ENCODE measurements at places on chromosomes 7 and 10.
A peak's percentile ranks its signal among the peaks of the same experiment; 100 is the strongest.

DNA sequence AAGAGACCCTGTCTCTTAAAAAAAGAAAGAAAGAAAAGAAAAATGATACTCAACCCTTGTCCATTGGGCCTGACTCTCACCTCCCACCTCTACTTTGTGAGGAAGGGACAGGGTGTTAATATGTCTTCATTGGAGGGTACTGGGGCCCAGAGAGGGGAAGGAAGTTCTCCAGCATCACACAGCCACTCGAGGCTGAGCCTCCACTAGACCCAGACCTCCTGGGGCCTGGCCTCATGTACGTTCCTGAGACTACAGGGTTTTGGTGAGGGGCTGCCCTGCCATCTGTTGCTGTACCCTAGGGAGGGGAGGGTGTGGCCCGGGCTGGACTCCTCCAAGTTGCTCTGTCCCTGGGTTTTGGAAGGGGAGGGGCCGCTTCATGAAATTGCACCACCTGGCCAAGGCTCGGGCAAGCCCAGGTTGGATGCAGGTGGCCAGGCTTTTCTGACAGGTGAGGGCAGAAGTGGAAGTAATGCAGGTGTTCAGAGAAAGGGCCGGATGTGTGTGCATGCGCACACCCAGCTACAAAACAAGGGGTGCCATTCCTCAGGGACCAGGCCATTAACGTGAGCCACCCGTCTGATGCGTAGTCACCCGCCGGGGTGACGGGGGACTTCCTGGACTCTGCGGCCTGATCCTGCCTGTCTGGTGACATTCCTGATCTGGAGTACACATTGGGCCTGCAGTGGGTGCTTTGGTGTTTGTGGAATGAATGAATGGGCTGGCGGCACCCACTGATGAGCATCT lies 21.7 kb downstream of the GTF2IRD1 start:
- no peak for DNase-seq

- DNase-seq, result no peak
Measured at GRCh38 chr7:94940241-94940640, 32.8 kb downstream of the PPP1R9A start.

GRCh38 chr7:151113344-151114150 lies 27.3 kb downstream of the AGAP3 start:
- DNase-seq, result no peak

DNA sequence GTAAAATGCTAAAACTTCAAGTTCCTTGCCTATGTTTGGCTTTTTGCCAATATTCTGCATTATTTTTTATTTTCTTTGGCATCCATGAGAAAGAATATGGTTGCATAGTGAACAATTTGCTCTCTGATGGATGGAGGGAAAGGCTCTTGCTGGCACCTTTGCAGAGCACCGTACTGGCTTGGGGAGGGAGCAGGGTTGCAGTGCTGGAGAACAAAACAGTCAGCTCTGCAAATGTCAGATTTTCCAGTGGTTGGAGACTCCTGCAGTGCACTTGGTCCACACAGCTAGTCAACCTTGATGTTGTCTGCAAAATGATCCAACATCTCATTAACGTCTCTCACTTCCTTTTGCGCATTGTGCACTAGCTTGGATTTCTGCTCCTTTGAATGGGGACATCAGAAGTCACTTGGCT lies 100.8 kb downstream of the ANLN start:
- no peak for DNase-seq

DNA sequence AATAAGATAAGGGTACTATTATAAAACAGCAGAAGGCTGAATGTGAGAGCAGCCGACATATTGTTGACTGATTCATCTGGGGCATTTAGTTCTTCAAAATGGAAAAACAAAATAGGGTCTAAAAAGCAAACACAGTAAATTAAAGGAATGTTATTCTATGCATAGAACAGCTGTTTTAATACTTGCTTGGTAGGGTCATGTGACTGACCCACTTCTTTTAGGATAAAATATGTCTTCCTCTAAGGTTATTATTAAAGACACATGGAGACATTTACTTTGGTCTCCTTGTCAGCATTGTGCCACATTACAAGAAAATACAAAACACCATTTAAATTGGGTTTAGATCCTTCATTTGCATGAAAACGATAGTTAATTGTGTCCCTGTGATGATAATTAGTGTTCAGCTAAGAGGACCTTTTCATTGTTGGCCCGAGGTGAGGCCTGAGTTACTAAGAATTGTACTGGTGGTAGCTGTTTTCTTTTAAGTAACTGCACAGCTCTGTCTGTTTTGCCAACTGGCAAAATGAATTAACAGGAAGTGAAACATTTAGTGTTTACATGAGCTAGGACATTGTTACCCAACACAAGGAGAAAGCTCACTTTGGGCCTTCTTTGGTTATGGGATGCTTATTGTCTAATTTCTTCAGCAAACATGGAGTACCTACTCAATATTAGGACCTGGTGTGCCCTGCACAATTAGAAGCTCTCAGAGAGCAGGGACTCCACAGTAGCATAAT lies 764.4 kb downstream of the LRMDA start:
- DNase-seq, result no peak

DNA sequence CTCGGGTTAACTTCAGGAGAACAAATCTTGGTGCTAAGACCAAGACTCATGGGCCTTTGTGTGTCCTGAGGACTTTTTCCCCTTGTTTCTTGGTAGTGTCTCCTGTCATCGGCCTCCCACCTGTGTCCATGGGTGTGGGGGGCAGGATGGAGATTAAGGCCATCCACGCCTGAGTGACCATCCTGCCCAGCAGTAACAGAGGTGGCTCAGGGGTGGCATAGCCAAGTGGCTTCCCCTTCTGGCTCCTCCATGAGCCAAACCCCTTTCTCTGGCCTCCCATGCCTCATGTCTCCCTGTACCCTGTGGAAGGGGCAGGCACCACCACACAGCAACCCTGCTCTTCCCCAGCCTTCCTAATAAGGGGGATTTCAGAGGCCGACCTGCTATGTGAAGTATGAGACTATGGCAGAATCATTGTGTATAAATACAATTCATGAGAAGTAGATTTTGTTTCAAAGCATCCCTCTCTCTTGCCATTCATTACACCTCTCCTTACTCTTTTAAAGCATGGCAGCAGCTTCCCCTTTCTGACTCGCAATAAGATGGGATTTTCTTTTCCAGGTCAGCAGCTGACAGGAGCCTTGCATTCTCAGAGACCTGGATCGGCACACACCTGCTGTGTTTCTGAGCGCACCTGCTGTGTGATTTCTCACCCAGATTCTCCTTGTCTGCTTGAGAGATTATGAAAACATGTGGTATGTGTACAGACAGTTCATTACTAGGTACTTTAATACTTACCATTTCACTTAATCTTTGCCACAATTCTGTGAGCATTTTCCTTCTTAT lies 102.5 kb downstream of the XPNPEP1 start:
- DNase-seq, result no peak

GRCh38 chr10:126117196-126117595 lies 220.8 kb downstream of the FANK1 start:
- no peak for DNase-seq

- DNase-seq, result no peak
Measured at GRCh38 chr7:2873146-2873545, 29.0 kb upstream of the GNA12 start.

DNA sequence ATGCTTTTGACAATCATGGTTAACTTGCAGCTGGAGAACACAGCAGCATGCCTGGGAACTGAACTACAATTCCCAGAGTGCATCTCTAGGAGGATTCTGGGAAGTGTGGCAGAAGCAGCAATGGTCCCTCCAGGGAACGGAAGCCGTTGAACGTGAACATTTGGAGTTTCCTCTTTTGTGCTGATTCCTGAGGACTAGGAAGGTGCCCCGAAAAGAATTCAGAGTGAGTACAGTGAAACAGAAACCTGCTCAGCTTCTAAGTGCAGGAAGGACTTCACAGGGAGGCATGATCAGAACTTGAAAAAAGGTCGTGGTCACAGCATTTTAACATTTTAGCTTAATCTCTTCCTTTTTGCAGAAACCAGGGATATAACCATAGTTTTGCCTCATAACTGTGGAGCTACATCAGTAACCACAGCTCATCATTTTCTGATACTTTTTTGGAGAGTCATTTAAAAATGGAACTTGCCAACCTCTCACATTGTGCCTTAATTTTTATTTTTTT lies at the start of gene NUDT13:
NUDT13 (plus strand) TSS at position 111 of the 505 bp plus-strand sequence. CDS start 3,911 bp downstream, outside the sequence.
- peak; percentile 12 for DNase-seq

DNA sequence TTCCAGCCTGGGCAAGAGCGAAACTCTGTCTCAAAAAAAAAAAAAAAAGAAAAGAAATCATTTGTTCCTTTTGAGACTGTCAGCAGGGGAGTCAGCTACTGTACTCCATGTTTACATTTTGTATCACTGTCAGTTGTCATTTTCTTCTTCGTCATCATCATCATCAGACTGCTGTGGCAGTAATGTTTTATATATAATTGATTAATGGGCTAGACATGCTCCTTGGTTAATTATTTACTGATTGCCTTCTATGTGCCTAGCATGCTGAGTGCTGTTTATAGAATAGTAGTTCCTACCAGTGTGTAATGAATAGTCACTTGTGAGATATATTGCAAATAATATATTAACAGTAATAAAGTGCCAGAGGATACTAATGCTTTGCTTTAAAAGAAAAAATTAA lies 50.5 kb downstream of the VCL start:
- DNase-seq, result no peak

DNA sequence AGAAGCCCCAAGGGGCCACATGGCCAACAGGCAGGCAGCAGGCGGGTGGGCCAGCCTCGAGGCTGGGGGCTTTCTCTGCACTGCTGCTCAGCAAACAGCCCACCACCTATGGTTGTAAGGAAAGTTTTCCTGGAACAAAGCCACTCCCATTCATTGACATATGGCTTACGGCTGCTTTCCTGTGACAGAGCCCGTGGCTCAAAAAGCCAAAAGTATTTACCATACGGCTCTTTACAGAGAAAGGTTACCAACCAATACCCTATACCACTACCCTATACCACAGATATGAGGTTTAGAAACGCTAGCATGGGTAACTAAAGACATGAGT lies 152.7 kb downstream of the MAD1L1 start:
- DNase-seq, result no peak

- DNase-seq, result no peak
Measured at GRCh38 chr10:83994325-83994724, 145.0 kb upstream of the GHITM start.

DNA sequence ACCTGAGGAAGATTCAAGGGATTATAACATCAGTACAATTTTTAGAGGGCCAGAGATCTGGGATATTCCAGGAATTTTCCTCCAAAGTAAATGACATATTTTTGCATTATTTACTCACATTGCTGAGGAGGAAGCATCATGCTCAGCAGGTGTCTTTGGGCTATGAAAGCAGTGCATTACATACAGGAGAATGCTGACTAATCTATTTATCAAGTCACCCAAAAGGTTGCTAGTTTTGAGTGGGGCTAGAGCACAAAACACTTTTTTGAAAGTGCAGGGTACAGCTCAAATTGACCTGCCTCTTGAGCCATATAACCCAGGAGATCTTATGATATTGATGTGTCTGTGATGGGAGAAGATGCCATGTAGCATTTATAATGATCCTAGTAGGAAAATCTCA lies 603.1 kb downstream of the POM121L12 start:
- DNase-seq, result no peak

GRCh38 chr10:71780156-71780555 lies 6.8 kb upstream of the VSIR start:
- no peak for DNase-seq

DNA sequence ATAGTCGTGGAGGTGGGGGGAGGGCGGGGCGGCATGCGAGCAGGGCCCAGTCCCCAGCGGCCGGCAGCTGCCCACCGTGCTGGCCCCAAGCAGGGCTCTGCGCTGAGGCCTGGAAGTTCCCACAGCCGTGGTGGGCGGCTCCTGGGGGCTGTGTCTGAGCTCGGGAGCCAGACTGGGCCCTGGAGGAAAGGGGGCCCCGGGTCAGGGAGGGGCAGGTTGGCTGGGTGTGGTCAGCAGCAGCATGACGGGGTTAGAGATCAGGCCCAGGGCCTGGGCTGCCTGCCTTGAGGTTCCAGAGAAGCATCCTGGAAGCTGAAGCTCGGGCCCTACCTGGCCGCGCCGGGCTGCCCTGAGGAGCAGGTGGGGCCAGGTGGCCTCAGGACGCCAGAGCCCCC lies 22.1 kb downstream of the GET4 start:
- DNase-seq, result no peak

- DNase-seq, result no peak
Measured at GRCh38 chr10:128854204-128854603, 612.8 kb upstream of the MGMT start.

DNA sequence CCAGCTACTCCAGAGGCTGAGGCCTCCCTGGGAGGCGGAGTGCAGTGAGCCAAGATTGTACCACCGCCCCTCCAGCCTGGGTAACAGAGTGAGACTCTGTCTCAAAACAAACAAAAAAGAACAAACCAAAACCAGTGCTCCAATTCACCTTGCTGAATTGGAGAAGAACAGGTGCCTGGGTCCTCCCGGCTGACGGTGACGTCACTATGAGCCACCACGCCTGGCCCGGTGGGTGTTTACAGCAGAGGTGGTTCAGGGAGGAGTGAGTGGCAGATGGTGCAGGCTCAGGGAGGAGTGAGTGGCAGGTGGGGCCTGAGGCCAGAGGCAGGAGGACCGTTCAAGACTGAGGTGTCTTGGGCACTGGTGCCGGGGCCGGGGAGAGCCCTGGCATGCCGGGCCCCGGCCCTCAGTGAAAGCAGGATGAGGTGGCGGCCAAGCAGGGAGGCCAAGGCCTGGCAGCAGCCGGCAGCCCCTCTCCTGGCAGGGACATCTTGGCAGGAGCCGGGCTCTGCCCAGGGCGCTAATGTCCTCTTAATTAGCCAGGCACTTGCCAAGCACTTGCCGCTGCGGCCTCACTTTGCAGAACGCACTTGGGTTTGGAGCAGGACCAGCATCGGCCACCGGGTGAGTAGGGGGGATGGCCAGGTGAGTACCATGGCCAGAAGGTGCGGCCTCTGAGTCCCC lies 162.8 kb upstream of the TNRC18 start:
- no peak for DNase-seq

DNA sequence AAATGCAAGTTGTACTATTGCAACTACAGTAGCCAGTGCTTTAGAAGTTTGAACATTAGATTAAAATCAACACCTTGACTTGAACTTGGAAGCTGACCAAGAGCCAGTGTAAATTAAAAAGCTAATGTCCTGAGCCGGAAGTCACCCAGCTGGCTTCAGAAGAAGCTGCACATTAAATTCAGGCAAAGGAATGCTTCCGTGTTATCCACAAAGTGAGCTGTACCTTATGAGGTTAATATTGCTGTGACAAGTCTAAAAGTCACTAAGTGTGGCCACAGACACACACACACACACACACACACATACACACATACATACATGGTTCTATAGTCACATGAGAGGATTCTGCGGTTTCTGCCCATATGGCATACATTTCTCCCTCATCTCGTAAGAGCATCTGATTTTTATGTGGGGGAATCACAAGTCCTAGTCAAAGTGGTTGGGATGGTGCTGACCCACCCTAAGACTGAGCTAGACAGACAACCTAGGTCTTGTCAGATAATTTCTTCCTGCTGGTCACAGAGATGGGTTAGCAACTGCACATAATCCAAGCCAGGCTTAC lies 612.9 kb downstream of the SORCS1 start:
- DNase-seq, result no peak

GRCh38 chr7:907158-907980 lies 31.0 kb downstream of the GET4 start:
- DNase-seq, result no peak

GRCh38 chr10:12350925-12351324 lies 1.6 kb downstream of the CAMK1D start:
- no peak for DNase-seq
